GM13977 (cell line): ENCODE measurements at places on chromosomes 2 and 18.

DNA sequence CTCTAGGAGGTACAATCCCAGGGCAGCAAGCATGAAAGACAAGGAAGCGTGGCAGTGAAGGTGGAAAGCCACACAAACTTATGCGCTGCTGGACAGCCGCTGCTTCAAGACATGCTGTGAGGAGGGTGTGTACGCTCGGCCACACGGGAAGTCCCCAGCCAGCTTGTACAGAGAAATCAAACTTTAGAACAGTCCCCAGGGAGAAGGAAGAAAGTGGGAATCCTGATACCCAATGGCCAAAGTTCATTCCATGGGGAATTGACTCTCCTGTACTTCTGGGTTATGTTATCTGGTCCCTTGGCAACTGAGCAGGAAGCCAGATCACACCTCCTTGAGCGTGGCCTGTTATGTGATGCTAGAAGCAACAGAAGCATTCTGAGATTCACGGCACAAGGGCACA, 86.1 kb upstream of the BOD1L2 start:
- DNase-seq, result no peak

DNA sequence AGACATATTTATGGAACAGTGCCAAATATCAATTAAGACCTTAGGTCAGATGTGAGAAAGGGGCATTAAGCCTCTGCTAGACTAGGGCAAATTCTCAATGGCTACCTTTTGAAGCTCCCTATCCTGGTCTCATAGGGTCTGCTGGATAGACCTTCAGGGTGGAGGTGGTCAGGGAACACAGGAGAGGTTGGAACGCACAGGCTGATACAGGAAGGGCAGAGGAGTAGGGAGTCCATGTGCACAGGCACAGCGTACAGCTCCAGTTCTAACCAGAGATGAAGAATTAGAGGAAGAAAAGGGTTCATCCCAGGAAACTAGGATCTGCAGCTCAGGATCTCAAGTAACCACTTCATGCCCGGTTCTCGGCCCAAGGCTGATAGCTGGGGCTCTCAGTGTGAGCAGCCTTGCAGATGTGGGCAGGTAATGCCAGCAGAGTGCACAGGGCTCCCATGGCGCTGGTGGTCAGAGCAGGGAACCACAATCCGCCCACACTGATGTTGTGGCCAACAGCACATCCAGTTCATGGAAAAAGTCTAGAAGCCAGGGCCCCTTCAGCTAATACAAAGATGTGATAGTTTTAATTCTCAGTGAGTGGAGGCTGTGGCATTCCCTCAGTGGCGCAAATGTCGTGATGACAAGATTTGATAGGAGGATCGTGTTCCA, 3.4 kb upstream of the EVA1A start:
- no peak for DNase-seq

- DNase-seq, result no peak
These were observed 15.5 kb downstream of the MYO5B start for GRCh38 chr18:50179465-50179864.

DNA sequence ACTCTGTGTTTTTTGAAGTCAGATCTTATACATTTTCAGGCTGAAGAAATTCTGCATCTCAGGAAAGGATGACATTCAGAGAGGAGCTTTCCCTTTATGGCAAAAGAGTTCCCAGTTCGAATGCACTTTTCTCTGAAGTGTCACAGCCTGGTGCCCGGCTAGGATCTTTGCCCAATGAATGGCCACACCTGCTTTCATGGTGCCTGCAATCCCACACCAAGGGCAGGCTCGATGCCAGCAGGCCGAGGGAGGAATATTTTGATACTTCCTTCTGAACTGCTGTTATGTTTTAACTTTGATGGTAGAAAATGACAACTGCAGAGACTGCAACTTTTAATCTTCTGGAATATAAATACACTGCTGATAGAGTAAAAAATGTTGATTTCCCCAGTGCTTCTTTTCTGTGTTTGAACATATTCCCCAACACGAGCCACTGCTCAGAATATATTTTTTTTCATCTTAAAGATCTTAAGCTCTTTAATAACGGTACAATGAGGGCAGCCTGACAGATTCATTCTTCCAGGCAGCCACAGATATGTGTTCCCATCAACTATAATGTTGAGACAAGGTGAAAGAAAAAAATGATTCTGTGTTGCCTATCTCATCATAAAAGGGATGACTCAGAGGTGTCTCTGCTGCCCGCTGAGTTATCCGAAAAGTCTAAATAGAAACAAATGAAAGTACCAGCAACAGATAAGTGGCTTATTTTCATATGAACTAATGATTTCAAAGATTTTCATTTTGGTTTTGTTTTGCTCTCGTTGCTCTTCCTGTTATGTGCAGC, 848.5 kb downstream of the DCDC2C start:
- no peak for DNase-seq

GRCh38 chr2:212408524-212408923, 130.1 kb downstream of the ERBB4 start:
- DNase-seq, result no peak

DNA sequence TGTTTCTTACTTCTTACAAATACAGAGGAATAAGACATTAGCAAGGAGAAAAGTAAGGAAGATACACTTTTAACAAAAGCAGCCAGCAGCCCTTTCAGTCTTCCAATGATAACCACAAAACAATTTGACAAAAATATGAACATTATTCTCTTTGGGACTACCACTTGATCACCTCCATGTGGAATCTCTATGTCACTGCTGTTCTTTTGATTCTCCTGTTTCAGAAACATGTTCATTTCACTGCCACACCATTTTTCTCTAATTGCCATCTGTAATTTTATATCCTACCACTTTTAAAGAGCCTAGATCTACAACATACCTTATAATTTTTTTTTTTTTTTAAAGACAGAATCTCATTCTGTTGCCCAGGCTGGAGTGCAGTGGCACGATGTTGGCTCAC, 10.9 kb downstream of the INO80D start:
- no peak for DNase-seq

DNA sequence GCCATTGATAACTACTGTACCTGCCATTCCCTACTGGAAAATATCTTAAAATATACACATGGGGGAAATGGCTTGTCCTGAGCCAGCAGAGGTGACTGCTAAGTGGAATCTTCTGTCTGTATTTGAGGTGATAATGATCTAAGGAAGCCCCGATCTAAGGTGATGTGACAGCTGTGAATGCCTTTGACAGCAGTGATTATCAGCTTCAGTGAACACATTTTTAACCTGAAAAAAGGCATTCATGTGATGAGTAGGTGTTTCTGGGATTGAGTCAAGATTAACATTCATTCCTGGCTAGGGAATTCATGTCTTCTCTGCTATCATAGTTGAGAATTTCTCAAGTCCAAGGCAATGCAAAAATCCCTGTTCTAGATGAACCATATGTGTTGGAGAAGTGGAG, 9.1 kb upstream of the MAPRE2 start:
- no peak for DNase-seq
